ENCODE measurements at places on chromosomes 6 and 20.

- peak; percentile 76 for DNase-seq
Measured at GRCh38 chr6:160088069-160088783, 33.4 kb upstream of the SLC22A1 start.

DNA sequence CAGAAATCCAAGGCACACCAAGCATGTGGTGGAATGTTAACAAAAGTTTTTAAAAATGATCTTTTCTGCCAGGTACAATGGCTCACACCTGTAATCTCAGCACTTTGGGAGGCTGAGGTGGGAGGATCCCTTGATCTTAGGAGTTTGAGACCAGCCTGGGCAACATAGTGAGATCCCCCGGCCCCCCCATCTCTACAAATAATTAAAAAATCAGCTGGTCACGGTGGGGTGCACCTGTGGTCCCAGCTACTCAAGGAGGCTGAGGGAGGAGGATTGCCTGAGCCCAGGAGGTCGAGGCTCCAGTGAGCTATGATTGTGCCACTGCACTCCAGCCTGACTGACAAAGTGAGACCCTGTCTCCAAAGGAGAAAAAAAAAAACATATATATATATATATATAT lies 8.0 kb downstream of the RIPK1 start:
- DNase-seq: no peak

DNA sequence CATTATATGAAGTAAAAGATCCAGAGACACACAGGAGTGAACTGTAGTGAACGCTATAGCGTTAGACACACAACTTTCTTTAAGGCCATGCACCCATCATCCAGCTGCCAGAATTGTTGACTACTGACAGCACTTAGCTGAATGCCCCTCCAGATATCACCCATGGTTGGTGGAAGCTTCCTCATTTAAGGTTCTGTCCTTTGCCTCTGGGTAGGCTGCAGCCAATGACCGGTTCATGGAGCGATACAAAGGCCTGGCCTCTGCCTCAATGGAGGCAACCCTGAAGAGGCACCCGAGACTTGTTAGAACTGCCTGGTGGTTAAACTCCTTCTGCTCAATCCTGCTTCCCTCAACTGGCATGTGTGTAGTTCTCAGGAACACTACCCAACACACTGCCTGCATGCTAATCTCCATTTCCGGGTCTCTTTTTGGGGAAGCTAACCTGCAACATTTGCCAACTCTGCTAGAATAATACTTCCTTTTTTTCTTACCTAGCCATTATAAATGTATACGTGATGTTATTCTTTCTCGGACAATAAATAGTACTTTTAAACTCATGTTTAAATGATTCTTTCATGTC lies 49.8 kb upstream of the THEMIS start:
- DNase-seq: no peak

- no peak for DNase-seq
Measured at GRCh38 chr6:118632359-118632758, 19.0 kb downstream of the CEP85L start.

DNA sequence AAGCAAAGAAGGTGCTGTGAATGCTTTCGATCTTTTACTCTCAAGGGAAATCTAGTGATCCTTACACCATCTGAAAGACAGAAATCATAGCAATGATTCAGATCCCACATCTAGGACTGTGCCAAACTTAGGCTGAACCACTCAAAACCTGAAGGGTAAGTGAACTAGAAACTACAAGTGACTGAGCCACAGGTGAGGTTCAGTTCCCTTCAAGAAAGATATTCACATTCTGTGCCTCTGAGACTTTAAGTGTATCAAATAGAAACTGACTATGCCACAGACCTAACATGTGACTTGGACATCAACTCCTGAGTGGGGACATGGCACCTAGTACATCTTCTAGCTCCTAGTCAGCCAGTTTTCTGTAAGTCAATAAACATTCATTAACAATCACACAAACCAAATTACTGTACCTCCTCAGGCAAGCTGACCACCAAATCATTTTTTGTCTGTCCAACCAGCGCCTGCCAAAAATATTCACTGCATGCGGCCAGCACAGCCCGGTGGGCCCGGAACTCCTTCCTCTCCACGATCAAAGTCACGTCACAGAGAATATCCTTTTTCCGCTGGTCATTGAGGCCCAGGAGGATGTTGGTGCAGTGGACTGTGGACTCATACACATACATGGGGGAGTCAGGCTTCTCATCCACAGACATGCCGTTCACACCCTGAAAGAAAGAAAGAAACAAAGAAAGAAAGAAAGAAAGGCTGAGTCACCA lies 114.1 kb downstream of the GJA10 start:
- no peak for DNase-seq

DNA sequence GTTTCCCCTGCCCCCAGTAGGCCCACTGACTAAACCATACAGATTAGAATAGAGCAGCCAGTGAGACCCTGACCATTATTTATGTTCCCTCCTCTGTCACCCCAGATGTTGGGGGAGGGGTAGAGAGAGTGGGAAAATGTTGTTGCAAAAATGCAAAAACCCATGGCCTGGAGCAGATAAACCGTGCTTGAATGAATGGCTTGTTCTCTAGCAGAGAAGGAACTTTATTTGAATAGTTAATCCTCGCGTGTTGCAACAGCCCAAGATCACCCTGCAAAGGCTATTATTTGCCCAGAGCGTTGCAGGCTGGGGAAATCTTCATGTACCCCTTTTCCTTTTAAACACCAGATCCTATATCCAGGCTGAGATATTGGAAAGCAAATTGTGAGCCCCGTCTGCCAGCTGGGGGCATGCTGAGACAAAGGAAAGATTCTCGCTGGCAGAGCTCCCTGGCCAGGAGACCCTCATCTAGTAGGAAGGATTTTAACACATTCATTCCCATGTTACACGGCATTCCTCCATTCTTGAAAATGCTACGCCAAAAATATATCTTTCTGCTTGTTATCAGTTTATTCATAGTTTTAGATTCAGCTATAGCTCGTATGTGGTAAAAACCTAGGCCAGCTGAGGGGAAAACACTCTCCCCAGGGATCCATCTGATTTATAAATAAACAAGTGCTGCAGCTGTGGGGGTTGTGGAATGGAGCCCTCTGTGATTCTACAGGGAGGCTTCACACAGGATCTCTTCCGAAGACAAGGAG lies 53.0 kb downstream of the LINC00237 start:
- no peak for DNase-seq

GRCh38 chr6:79526897-79527296 lies 10.3 kb downstream of the LCA5 start:
- no peak for DNase-seq

- DNase-seq: no peak
Measured at GRCh38 chr6:151384151-151384550, 7.2 kb downstream of the ZBTB2 start.

DNA sequence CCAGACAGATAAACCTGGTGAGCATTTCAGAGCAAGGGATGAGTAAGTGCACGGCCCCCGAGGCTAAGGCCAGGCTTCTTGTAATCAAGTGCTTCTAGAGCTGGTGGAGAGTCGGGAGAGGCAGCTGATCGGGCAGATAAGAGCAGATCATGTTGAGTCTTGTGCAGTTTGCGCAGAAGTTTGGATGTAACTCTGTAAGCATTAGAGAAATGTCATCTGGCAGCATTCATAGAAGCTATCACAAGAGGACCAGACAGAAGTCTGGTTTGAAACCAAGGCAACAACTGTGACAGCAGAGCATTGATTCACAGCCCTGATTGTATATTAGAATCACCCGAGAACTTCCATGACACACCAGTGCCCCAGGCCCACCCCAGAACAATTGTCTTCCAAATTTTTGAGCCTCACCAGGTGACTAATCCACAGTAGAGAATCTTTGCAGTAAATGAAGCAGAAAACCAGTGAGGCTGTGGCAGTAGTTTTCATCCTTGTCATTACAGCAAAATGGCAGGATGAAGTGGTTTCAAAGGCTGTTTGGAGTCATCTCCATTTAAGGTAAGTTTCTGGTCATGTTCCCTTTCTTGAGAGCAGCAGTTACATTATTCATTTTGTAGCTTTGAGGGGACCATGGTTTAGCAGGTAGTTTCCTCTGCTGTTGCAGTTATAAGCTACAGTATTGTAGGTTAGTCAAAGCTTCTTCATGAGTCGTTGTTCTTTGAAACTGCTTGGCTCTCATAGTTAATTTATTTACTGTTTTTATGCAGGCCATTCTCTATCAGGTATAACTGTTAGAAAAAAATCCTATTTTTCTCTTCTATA lies 84.1 kb downstream of the RNF217 start:
- peak; percentile 89 for DNase-seq

GRCh38 chr20:1569415-1569881 lies 11.9 kb upstream of the SIRPD start:
- peak; percentile 94 for DNase-seq

DNA sequence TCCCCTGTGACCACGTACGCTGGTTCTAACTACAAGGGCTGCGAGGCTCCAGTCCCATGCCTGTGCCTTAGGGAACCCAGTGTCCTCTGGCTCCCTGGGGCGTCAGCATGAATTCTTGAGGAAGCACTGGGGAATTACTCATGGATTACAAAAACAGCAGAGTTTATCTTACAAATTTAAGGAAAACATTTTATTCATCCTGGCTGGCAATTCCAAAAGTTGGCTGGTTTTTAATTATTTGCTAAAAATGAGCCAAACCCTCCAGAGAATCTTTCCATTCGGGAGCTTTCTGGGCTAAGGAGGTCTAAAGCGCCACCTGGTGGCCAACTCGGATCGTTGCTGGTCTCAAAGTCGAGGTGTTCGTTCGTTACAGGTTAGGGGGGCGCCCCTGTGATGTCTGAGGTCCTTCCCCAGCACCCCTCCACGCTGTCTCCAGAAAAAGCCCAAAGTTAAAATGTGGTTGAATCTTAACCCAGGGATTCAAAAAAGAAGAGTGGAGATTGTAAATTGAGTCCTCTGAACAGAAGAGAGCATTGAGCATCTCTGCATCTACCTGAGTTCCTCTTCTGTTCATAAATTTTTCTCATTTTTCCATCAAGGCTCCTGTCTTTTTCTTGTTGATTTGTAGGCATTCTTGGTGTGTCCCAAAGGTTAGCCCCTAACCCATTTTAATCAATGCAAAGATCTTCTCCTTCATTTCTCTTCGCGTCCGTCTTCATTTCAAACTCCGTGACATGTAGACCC lies 99.4 kb downstream of the BFSP1 start:
- peak; percentile 67 for DNase-seq

- DNase-seq: no peak
Measured at GRCh38 chr6:22023937-22024336, 272.9 kb downstream of the PRL start.

GRCh38 chr6:31581434-31582229 lies 592 bp downstream of the LTB start:
- no peak for DNase-seq
